C1 segment of cervical spinal cord (tissue), 14 donors: ENCODE measurements at places on chromosomes 11 and 22.

DNA sequence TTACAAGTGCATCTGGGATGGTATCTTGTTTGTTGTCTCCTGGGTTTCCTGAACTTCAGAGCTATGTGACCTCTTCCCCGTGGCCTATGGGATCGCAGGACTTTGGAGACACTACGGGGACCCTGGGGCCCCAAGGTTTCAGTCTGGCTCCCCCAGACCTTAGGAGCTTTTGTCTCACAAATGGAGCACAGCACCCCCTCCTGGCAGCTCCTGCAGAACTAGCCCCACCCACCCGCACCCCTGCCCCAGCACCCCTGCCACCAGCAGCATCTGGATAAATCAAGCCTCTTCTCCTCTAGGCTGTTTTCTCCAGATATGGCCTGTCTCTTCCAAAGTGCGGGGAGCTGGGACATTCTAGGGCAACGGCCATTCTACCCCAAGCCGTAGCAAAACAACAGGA is 10.4 kb downstream of the RCOR2 start:
- no peak for DNase-seq

DNA sequence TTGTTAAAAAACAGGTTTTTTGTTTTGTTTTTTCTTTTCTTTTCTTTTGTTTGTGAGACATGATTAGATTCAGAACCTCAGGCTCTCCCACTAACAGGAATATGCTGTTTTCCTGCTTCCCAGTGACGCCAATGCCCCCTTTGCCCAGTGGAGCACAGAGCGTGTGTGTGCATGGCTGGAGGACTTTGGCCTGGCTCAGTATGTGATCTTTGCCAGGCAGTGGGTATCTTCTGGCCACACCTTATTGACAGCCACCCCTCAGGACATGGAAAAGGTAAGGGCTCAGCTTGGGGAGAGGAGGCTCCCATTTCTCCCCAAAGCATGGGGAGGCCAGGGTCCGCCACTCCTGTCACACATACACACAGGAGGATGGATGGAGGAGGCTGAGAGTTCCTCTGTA is 25.0 kb downstream of the CYB5R2 start:
- DNase-seq = no peak

DNA sequence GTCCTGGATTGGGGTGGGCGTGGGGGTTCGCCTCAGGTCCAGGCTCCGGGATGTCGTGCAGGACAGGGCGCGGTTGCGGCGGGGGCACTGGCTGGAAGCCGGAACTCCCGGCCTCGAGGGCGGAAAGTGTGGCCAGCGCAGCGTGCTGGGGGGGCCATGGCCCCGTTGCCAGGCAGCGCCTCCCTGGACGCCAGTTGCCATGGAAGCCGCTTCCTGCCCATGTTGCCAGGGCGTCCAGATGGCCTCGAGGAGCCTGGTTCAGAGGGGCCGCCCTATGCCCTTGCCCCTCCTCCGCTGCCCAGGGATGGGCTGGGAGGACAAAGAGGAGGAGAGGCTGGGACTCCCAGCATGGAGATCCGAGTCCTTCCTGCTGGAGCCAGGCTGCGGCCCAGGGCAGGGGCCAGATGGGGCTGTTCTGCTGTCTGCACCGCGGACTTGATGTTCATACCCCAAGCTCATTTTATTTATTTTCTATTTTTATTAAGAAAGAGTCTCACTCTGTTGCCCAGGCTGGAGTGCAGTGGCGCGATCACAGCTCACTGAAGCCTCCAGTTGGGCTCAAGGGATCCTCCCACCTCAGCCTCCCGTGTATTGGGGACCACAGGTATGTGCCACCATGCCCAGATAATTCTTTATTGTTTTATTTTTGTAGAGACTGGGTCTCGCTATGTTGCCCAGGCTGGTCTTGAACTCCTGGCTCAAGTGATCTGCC is 4.6 kb upstream of the CCDC188 start:
- DNase-seq = peak; percentile 9

DNA sequence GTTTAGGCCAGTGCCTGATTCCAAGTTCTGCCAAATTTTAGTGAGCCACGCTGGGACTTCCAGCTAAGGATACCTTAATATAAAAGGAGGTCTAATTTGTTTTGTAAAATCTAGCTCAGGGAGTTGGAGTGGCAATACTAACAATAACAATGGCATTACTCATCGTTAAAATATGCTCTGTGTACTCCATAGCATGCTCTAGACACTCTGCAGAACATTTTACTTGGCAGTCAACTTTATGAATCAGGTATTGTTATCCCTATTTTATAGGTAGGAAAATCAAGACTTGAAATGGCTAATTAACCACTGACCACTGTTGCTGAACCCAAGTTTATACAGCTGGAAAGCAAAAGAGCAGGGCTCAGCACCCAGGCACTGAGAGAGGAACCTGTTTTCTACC is 485.0 kb upstream of the KIRREL3 start:
- no peak for DNase-seq

DNA sequence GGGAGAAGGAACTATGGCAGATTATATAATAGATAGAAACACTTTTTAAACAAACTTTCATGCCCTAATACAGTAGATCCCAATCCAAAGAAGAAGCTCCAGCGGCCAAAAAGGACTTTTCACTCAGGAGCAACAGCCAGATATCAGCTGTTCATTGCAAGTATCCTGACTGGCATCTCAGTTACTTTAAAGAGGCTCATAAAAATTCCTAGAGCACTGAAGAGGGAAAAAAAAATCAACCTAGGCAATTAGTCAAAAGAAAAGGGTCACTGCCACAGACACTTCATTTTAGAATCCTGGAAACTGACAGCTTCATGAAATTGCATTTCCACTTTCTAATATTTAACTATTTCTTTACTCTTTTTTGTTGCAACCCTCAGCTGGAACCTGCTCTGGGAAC is 170.6 kb upstream of the SOX6 start:
- no peak for DNase-seq

DNA sequence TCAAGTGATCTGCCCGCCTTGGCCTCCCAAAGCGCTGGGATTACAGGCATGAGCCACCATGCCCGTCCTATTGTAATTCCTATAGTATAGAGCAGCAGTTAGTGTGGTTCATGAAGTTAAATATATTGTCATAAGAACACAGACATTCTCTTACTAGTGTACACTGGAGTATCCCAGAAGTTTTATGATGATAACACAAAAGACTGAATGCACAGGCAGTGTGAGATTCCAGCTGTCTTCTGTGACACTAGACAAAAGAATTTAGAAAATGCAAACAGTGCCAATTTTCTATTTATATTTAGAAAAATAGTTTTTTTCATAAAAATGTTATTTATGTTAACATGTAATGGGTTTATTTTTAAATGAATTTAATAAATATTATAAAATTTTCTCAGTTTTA is 39.4 kb upstream of the RBX1 start:
- DNase-seq = no peak

GRCh38 chr11:74030723-74031676 is 22.1 kb upstream of the UCP3 start:
- DNase-seq = no peak

GRCh38 chr11:90222459-90223247 is at the start of gene CHORDC1:
TSS of gene CHORDC1 (minus strand) at chr11:90223049. CDS start at chr11:90222954, 95 bp downstream.
- DNase-seq = peak; percentile 94

- no peak for DNase-seq
These were observed 88.0 kb downstream of the NTM start for GRCh38 chr11:131458421-131458820.

DNA sequence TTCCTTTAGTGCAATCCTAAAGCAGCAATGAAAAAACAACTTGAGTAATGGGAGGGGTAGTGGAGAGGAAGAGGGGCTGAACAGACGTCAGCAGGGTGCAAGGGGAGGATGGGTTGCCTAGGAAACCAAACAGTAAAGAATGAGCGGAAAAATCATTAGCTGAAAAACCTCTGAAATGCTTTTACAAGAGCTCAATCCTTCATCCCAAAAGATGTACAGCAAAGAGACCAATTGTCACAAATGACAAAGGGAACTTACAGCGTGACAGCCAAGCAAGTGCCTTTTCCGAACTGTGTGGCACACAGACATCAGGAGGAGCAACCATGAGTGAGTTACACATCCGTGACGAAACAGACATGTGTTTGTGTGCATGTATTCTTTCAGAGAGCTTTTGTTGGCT is 104.6 kb downstream of the SIK3 start:
- no peak for DNase-seq

GRCh38 chr11:106644824-106645223 is 373.5 kb downstream of the GUCY1A2 start:
- no peak for DNase-seq

DNA sequence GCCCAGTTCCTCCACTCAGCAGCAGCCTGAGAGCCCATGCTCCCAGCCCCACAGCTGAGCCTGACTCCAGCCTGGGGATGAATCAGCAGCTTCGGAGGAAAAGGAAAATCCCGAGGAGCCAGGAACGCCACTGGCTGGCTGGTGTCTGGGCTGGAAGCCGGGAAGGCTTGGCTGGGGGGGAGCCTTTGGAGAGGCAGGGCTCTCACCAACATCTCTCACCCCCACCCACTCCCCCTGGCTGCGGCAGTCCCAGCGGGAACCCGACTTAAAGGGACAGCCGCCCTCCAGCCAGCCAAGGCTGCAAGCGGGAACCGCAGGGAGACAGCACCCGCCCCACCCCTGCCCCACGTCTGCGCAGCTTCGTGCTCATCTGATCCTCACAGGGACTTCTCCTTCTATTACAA is 28.4 kb downstream of the KIAA0930 start:
- peak; percentile 88 for DNase-seq

DNA sequence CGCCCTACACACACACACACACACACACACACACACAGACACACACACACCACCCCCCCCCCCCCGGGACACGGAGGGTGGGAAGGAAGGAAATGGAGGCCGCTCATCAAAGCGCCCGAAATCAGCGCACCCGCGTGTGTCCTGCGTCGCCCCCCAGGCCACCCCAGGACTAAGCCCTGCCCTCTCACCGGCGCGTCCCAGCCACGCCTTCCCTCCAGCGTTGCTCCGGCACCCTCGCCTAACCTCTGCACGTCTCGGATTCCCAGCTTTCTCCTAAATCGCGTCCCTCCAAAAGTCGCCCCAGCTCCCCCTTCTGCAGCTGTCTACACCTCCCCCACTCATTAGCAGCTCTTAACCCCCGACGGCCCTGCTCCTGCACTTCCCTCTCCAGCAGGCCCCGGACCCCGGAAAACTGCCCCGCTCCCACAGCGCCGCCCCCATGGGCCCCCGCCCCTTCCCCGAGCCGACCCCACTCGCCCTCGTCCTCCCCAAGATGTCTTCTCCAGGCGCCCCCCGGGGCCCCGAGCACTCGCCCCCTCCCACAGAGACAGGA is 557 bp downstream of the PACSIN2 start:
- no peak for DNase-seq

DNA sequence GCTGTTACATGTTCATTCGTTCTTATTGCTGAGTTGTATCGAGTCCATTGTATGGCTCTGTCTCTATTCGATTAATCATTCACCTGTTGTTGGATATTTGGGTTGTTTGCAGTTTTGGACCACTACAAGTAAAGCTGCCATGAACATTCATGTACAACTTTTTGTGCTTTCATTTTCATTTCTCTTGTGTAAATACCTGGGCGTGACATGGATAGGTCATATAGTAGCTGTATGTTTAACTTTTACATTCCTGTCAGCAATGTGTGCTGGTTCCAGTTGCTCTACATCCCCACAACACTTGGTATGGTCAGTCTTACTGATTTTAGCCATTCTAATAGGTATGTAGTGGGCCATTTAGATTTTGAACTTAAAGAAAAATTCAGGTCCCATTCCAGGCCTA is 194.2 kb upstream of the PLET1 start:
- DNase-seq = no peak

DNA sequence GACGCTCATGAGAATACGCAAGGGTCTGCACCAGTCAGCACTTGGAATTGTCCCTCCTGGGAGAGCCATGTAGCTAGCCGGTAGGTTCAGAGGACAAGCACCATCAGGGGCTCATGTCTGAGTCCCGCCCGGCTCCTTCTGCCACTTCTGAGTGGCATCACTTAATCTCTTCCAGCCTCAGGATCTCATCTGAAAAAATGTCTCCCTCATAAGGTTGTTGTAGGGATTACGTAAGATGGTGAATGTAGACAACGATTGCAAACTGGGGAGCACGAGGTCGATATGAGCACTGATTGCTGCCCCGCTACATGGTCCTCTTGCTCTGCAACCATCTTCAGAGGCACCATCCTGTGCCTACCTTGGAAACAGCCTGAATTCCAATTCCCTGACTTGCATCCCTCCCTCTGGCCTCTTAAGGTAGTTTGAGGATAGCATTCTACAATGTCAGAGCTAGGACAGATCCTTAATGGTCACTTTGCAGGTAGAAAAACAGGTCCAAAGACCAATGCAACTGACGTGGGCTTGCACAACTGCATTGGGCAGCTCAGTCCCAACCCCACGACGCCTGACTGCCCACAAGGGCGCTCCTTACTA is 115.8 kb upstream of the TMEM45B start:
- DNase-seq = no peak

DNA sequence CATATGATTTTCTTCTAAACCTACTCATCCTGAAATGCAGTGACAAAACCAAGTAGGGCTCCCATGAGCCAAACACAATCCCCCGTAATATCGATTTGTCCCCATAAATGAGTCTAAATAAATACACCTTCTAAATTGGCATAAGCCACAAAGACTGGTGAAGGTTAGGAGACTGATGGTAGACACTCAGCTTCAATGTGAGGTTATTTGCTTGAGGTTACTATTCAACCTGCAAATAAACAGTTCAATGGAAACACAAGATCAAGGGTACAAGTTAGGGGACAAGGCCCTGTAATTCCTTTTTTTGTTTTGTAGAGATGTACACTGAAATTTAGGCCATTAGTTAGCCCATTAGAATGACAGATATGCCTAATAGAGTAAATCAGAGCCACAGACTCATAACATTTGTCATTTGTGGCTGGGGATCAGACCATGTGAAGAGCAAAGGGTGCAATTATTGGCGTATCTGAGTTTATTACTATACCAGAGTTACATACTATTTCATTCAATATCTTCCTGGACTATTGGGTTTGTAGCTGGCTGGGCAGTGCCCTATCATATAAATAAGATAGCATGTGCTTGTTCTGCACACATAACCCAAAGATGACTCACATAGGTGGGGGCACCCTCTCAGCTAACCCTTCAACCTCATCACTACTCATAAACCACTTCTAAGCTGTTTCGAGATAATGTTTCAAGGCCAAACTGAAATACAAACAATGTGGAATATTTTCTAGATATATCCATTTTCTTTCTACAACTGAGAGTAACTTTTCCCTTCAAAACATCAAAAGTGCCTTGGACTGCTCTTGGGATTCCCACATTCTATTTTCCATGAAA is 695.3 kb downstream of the KCNA4 start:
- DNase-seq = no peak

- no peak for DNase-seq
These were observed 12.9 kb downstream of the MICAL2 start for GRCh38 chr11:12123273-12123672.

DNA sequence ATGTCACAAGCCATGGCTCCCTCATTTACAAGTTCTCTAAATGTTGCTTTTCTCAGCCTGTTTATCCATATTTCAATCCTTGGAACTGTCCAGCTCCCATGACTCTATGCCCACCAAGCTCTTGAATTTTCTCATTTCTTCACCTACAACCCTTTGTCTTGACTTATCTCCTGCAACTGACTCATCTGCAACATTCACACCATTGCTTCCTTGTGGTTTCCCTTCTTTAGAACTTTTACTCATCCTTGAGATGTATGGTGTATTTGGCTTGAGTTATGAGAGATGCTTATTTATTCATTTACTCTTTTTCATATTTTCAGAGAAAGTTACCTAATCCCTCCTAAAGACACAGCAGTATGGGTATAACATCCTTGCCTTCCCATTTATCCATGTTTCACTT is 18.8 kb downstream of the TRIM34 start:
- DNase-seq = no peak

- no peak for DNase-seq
These were observed 128.7 kb upstream of the C11orf58 start for GRCh38 chr11:16609769-16610168.

- DNase-seq = no peak
These were observed 13.7 kb upstream of the KIAA0930 start for GRCh38 chr22:45254388-45254787.
